ENCODE measurements at places on chromosomes 2 and 18.
A peak's percentile ranks its signal among the peaks of the same experiment; 100 is the strongest.

GRCh38 chr2:168920504-168921157, 19.5 kb downstream of the G6PC2 start:
- DNase-seq = no peak

GRCh38 chr18:28185121-28185520, 8.2 kb upstream of the CDH2 start:
- peak; percentile 73 for DNase-seq

DNA sequence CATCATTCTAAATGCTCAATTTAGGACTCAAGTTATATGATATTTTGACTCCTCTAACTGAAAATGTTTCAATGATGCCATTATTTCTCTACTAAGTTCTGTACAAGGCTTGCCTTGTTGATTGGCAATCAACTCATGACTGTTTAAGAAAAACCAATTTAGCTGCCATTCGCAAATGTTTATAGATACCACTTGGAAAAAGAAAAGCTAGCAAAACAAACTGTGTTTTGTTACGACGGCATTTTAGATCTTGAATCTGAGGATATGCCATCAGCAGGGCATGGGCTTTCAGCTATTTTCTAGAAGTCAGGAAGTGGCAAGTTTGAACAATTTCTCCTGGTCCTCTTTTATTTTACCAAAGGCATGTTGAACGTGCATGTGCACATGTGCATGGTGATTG, 65.3 kb downstream of the MREG start:
- no peak for DNase-seq

- peak; percentile 77 for DNase-seq
These were observed 99.8 kb downstream of the PDE11A start for GRCh38 chr2:177972782-177973181.

GRCh38 chr2:66550826-66551225, 115.9 kb downstream of the MEIS1 start:
- DNase-seq = no peak

GRCh38 chr2:37387148-37387835, 42.9 kb downstream of the QPCT start:
- DNase-seq = no peak

DNA sequence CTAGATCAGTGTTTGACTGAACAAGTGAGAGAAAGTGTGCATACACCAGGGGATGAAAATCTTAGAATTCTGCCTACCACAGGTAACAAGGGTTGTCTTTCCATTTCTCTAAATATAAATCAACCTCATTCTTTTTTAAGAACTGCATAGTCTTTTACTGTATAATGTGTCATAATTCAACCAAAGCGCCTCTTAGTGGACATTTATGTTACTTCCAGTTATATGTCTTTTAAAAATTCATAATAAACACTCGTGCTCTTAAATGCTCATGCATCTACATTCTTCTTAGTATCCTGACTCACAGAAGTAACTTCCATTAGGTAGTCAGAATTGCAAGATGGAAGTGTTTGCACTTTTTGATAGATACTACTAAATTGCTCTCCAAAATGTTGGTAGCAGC, 76.2 kb downstream of the CHRNA1 start:
- DNase-seq = no peak

DNA sequence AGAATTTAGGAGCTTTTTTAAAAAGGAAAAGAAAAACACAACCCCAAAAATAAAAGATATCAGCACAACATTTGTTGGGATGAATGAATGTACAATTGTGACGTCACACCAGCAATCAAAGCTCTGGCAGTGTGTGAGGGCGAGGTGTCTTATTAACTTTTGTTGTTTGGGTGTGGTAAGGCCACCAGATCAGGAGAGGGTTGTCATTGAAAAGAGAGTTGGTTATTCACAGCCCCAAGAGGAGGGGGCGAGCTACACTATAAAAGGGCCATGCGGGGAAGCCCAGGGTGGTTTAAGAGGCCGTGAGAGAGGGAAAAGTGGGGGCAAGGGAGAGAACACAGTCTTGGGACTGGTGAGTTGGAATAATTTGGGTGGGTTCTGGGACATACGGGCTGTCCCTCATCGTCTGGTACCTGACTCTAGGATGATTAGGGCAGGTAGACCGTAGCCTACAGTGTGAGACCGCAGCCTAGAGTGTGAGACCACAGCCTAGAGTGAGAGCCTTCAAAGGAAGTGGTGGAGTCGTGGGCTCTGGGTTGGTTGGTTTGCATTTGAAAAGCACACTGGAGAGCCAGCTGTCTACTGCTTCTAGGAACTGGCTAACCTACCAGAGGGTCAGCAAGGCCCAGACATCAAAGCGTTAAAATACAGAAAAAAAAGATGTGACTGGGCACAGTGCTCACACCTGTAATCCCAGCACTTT, 128.4 kb downstream of the INO80D start:
- DNase-seq = no peak

DNA sequence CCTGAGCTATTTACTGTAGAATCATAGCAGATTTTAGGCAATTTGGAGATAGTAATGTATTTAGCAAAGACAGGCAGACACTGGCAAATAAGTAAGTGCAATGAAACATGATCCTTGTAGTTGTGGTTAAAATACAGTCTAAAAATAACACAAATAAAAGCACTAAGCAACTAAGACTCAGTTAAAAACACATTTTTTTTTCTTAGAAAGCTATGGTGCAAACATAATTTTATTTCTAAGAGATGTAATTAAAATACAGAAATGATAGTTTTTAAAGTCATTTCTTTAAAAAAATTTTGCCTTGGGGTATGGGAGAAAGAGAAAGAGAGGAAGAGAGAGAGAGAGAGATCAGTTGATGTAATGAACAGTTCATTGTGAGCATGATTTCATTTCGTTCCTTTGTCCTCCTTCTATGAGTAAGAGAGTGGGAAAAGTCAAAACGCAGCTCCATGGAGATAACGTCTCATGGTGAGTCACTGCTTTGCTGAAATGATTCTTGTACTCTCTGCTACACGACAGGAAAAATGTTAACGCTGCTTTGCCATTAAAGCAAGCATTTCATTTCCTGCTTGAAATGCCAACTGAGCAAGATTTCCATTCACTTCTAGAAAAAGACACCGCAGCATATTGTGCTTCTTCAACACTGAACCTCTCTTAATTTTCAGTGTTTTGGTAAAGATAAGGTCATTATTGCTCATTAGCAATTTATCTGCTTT, 61.3 kb upstream of the PGAP1 start:
- DNase-seq = no peak

GRCh38 chr2:237888389-237888788, 29.0 kb downstream of the RAMP1 start:
- DNase-seq = no peak

DNA sequence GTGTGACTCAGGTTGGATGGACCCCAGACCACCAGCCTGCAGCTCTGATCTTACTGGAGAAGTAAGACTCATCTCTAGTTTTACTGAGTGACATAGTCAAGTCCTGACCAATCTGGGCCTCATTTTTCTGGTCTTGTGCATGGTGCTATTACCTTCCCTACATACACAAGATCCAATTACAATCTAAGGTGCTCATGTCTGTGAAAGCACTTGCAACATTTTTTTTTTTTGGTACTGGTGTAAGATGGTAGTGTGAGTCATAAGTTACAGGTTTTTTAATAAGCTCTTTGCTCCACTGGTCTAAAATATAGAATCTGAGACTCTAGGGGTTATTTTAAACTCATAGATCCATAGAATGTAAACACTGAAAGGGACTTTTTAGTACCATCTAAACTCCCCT, 117.3 kb upstream of the EFEMP1 start:
- no peak for DNase-seq

- peak; percentile 83 for DNase-seq
These were observed 206.0 kb downstream of the SPP2 start for GRCh38 chr2:234256516-234256915.

- peak; percentile 66 for DNase-seq
These were observed 425.7 kb downstream of the LRATD1 start for GRCh38 chr2:15058015-15058720.

DNA sequence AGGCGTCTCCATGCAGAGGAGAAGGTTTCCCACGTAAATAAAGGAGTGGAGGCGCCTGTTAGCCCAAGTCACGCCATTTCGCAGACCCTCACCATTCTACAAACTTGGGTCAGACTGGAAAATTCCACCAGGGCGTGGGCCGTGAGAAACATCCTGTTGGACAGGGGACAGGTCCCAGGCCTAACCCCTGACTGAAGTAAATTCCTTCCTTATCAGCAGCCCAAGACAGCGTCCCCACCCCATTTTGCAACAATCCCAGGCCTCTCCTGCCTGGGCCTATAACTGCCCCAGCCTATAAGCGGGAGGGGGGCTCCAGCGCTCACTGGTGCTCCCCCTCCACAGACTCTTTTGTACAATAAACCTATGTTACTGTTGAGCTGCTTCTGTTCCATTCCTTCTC, 57.3 kb upstream of the CBLN2 start:
- DNase-seq = peak; percentile 36

DNA sequence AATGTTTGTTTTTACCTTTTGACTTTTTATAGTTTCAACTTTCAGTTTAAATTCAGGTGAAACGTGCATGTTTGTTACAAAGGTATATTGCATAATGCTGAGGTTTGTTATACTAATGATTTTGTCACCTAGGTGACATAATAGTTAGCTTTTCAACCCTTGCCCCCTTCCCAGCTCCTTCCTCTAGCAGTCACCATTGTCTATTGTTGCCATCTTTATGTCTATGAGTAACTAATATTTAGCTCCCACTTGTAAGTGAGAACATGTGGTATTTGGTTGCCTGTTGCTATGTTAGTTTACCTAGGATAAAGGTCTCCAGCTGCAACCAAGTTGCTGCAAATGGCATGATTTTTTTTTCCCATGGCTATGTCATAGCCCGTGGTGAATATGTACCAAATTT, 322.3 kb upstream of the SETBP1 start:
- no peak for DNase-seq

GRCh38 chr2:144730711-144731110, 210.8 kb upstream of the ZEB2 start:
- no peak for DNase-seq

GRCh38 chr18:33745151-33745795, 167.3 kb downstream of the ASXL3 start:
- no peak for DNase-seq

GRCh38 chr2:48415836-48416515, 114.0 kb upstream of the STON1 start:
- DNase-seq = peak; percentile 59

DNA sequence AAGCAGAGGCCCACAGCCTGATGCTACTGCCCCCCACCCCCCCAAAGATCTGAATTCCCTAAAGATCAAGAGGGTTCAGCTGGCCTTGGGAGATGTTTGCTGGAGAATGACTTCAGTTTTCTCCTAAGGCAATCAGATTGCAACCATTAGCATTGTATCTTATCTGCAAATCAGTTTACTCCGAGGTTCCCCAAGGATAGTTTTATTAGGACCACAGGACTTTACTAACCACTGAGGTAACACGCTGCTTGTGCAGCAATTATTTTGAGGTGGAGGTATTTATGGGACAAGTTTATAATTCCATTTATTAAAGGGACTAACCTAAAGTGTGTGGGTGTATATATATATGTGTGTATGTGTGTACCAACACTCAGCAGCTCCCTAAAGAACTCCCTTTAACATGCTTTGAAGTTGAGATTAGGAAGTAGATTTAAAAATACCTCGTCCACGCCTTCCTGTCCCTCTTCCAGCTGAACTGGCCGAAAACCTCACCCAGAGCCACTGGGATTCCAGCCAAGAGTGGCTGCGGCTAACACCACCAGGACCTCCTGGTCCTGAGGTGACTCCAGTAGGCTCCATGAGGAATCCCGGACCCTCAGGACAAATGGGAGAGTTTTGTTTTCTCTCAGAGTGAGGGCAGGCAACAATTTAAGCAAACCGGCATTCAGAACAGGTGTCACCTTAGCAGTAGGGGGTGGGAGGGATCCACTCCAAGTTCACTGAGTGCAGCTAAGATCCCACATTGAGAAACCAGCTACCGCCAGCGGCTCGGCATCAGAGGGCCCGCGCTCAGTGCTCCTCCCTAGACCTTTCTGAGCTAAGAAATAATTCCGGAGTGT, 3.0 kb upstream of the DLX1 start:
- peak; percentile 74 for DNase-seq

DNA sequence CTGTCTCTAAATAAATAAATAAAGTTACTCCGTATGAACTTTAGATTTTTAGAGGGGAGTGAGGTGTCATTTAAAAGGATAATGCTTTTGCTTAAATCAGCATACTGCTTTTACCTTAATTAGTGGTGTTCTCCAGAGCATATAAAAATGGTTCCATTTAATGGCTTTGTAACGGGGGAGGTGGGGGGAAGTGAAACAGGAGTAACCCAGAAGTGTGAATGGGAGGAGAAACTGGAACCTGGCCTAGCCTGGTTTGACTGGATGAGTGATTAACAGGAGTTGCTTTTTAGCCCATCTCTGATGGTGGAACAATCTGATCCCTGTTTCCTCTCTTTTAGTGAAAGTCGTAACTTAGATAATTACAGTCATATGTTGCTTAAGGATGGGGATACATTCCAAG, 1.6 kb downstream of the CNDP2 start:
- no peak for DNase-seq

All from endodermal cell (in vitro differentiated cells).